ENCODE measurements at places on chromosomes 6 and 20. TPM values are rescaled to one million over a fixed set of nuclear protein-coding genes. Genes with fewer than 3 reads are reported as not detected.

DNA sequence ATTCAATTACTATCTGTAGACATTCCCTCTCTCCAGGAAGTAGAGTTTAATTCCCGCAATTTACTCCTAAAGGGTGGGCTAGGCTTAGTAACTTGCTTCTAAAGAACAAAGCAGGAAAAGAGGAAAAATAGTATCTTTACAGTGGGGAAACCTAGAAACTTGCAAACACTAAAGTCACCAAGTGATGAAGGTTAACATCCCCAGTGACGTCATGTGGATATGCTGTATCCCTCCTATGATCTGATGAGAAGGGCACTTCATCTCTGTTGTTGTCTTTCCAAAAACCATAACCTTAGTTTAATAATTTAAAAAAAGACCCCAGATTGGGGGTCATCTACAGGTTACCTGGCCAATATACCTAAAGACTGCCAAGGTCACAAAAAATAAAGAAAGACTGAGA is 17.3 kb downstream of the SLC22A16 start:
- no peak for DNase-seq

DNA sequence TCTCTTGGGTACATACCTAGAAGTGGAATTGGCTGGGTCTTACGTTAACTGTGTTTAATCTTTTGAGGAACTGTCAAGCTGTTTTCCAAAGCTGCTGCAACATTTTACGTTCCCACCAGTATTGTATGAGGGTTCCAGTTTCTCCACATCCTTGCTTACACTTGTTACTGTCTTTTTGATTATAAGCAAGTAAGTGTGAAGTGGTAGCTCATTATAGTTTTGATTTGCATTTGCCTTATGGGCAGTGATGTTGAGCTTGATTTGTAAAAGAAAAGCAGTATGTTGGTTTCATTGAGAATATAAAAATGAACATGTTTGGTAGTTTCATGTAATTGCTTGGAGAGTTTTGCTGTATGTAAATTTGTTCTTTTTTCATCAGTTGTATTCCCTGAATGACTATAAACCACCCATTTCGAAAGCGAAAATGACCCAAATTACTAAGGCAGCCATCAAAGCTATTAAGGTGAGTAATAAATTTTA is 40.4 kb downstream of the SCAF8 start:
- no peak for DNase-seq

GRCh38 chr6:98041921-98042320 is 758.9 kb upstream of the MMS22L start:
- DNase-seq: no peak

- DNase-seq: peak; percentile 63
These were observed 45.3 kb downstream of the PDSS2 start for GRCh38 chr6:107413966-107414645.

- no peak for DNase-seq
These were observed 127.0 kb downstream of the PACRG start for GRCh38 chr6:162854734-162855191.

GRCh38 chr20:48944663-48945297 is 23.3 kb downstream of the ARFGEF2 start:
- DNase-seq: no peak

- DNase-seq: peak; percentile 35
These were observed 738.2 kb downstream of the CD109 start for GRCh38 chr6:74434171-74434570.

- peak; percentile 54 for DNase-seq
These were observed 29.9 kb upstream of the AGPAT4 start for GRCh38 chr6:161303628-161304340.

- peak; percentile 69 for DNase-seq
These were observed 94.3 kb downstream of the JPH2 start for GRCh38 chr20:44092551-44093248.

DNA sequence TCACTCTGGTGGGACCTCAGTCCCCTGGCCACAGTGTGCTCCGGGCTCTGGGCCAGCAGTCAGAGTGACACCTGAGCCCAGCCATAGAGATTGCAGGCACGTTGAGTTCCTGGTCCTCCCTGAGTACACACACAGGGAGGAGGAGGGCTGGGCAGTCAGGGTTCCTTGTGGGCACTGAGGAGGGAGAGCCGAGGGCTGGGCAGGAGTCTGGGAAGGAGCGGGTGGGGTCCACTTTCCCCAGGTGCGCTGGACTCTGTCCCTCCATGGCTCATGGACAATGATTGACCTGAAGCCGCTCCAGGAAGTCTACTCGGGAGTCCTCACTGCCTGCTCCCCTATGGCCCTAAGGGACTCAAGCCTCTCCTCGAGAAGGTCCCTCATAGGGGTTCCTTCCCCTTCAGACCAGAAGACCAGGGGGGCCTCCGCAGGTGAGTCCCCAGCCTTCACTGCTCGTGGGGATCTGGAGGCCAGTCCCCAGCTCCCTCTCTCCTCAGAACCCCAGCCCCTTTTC is 1.1 kb downstream of the SLC44A4 start:
- no peak for DNase-seq

DNA sequence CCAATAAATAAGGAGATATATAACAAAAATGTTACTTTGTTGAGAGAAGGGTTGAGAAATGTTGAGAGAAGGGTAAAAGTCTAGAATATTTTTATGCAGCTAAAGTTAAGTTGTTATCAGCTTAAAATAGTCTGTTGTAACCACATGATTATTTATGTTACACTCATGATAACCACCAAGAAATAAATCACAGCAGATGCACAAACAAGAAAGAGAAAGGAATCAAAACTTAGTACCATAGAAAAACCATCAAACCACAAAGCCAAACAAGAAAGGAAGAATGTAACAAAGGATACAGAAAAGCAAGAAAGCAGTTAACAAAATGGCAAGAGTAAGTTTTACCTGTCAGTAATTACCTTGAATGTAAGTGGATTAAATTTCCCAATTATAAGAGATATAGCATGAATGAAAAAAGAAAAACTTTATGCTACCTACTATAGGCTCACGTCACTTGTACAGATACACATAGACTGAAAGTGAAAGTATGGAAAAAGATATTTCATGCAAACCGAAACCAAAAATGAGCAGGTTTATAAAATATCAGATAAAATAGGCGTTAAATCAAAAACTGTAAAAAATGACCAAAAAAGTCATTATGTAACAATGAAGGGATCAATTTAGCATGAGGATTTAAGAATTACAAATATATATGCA is 93.6 kb downstream of the STXBP5 start:
- DNase-seq: no peak

DNA sequence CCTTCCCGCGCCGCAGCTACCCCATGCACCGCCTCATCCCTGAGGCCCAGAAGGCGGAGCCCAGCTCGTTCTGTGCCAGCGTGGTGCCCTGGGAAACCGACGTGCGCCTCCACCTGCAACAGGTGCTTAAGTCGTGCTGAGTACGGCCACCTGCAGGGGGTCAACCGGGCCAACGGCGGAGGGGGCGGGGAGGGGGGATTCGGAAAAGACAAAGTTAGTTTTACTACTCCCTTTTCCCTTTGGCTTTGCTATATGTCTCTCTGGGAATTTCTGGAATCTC is 168.9 kb downstream of the CDK19 start:
- no peak for DNase-seq

GRCh38 chr20:21147593-21147992 is 21.7 kb downstream of the KIZ start:
- DNase-seq: no peak

DNA sequence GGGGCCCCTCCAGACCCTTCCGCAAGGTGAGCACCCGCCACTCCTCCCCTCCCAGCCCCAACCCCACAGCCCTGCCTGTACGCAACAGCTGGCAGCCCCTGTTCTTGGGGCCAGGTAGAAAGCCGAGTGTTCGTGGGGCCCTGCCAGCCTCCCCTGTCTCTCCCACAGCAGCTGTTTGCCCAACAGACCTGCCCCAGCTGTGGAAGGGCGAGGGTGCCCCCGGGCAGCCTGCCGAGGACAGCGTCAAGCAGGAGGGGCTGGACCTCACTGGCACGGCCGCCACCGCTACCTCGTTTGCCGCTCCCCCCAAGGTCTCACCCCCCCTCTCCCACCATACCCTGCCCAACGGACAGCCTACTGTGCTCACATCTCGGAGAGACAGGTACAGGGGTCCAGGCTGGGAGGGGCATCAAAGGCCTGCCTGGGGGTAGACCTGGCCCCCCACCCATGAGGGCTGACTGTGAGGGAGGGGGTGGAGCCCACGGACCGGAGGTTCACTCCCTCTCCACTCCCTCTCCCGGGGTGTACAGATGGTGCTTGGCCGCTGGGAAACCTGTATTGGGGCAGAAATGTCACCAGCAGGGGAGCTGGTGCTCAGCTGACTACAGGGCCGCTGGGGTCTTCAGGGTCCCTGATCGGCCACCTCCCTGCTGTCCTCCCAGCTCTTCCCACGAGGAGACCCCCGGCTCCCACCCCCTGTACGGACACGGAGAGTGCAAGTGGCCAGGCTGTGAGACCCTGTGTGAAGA is 41.1 kb downstream of the FOXP4 start:
- DNase-seq: no peak

GRCh38 chr20:6942266-6942665 is 174.8 kb downstream of the BMP2 start:
- no peak for DNase-seq

DNA sequence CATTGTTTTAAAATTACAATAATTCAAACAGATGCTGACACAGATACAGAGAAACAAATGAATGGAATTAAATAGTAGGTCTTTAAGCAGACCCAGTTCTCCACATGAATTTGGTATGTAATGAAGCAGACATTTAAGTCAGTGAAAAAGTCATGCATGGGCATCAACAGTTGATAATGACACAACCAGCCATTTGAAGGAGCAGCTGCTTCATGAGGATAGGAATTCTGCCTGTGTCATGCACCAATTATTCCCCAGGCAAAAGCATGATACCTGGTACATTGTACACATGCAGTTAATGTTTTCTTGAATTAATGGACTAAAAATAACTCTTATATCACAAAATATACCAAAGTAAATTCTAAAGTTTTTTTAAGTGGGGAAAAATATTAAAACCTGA is 11.2 kb upstream of the HEY2 start:
- no peak for DNase-seq

- no peak for DNase-seq
These were observed 87.7 kb downstream of the TRMT6 start for GRCh38 chr20:5862703-5863039.

- no peak for DNase-seq
These were observed 580.0 kb downstream of the QKI start for GRCh38 chr6:163994566-163994965.

DNA sequence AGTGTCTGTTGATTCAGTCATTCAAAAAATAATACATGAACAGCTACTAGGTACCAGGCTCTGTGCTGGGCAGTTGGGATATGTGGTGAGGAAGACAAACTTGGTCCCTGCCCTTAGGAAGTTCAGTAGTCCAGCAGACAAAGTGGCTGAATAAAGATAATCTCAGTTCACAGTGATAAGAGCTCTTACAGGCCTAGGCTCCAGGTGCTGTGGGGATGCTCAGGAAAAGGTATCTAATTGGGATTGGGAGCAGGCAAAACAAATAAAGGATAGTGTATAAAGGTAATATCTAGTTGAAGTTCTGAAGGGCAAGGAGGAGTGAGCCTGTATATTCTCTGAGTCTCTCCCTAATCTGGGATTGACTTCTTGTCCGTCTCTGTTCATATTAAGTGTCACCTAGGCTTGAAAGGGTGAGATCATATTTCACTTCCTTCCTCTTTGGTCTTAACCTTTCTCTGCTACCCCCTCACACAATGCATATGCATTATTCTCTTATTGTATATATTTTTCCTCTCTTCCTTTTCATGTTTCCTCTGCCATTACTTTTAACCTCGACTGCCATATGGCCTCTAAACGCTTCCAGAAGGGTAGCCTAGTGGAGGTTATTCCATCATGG is 13.5 kb downstream of the PTPN1 start:
- no peak for DNase-seq

- DNase-seq: peak; percentile 40
These were observed 1.7 kb downstream of the RPS6KA2 start for GRCh38 chr6:166625356-166625755.

DNA sequence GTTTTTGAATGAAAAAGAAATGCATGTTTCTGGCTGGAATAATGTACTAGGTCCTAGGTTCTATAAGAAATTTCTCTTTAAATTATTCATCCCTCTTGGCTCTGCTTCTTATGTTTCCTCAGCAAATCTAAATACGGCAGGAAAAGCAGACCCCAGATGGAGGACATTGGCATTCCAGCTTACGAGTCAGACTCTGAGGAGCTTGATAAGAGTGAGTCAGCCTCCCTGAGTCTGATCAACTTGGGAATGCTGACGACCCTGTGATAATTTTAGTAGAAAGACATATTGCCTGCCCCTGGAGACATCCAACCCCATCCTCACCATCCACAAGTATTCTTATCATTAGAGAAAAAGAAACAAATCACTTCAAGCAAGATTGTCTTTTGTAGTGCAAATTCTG is 509.7 kb upstream of the MARCKS start:
- DNase-seq: peak; percentile 70

DNA sequence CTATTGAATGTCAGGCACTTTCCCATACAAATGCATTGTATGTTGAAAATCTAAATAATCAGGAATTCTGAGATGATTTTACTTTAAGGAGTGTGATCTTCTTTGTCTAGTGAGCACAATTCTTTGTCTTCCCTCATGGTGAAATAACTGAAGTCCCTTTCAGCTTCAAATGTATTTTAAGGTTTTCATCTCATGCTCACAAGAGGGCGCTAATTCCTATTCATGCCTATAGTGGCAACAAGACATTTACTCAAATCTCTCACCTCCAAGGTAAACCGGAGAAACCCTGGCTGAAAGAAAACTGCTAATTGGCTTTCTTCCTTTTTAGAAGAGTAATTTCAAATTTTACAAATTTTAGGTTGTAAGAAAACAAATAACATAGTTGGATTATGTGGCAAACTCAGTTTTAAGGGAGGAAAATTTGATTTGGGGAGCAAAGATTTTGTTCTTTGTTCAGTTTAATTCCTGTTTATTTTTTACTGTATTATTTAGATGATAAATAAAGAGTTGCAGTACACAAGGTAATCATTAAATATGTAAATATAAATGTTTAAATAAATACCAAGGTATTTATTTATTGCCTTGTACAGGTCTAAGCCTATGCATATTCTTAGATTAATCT is 69.1 kb downstream of the SLC35F1 start:
- peak; percentile 46 for DNase-seq

- DNase-seq: no peak
These were observed 8.2 kb upstream of the TAF8 start for GRCh38 chr6:42042108-42042507.

DNA sequence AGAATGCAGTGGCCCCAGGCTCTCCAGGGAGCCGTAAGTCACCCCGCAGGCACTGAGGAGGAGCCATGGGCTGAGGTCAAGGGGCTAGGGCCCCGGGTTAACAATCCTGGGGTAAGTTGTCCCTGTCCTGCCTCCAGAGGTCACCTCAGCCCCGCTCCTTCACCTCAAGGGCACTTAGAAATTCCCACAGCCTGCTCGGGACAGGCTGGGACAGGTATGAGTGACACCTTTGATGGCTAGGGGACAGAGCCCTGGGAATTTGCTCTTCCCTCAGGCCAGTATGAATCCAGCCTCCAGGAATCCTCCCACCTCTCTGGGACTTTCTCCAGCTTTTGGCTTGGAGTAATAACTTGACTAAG is 3.5 kb upstream of the GRM4 start:
- no peak for DNase-seq

- DNase-seq: no peak
These were observed 86.2 kb upstream of the ARID1B start for GRCh38 chr6:156691018-156691417.

- no peak for DNase-seq
These were observed 299.4 kb upstream of the SOX4 start for GRCh38 chr6:21294144-21294543.

Gene EYS
- total RNA-seq: 0.09 TPM

Gene SLC17A1
- not detected for total RNA-seq

Gene COL12A1
- total RNA-seq: 342 TPM

Gene RALY
- 36.5 TPM for total RNA-seq

Gene APOM
- total RNA-seq: not detected

Gene DLK2
- 0.36 TPM for total RNA-seq

Gene LRP11
- total RNA-seq: 74.1 TPM

Gene KCNQ5
- 2.6 TPM for total RNA-seq

Gene CEP250
- 22.0 TPM for total RNA-seq
